Anterior cingulate cortex (tissue), 58 donors: ENCODE measurements at places on chromosomes 2 and 18.

GRCh38 chr2:21251216-21251980 lies 127.6 kb downstream of the TDRD15 start:
- no peak for DNase-seq

GRCh38 chr2:191280290-191280689 lies 35.1 kb downstream of the MYO1B start:
- no peak for DNase-seq

- DNase-seq = peak; percentile 61
Measured at GRCh38 chr2:239443666-239444567, 43.1 kb upstream of the HDAC4 start.

DNA sequence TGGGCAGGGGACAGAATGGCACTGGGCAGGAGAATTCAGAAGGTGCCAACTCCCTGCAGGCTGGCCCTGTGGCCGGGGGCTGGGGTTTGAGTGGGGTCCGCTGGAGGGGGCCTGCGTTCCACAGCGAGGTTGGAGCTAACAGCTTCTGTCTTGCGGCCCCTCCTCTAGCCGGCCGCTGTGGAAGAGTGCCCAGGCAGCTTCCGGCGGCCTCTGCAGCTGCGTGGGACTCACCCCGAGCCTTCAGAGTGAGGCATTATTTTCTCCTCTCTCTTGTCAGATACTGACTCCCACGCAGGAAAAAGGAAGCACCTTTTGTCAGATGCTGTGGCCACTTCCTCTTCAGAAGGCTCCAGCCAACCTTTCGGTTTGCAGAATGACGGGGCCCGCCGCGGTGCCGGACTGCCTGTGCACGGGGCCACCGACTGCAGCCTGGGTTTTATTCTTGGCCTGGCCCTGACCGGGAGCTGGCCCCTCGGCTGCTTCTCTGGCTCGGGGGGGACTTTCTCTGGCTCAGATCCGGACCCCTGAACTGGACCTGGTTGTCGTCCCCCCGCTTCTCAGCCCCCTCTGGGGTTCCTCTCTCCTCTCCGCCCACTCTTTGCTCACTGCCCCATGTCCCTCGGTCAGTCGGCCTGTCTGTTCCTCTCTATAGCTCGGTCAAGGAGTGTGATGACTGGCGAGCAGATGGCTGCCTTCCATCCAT lies 40.1 kb downstream of the ARHGAP25 start:
- DNase-seq = peak; percentile 44

- no peak for DNase-seq
Measured at GRCh38 chr2:236712961-236713673, 143.5 kb downstream of the ACKR3 start.

DNA sequence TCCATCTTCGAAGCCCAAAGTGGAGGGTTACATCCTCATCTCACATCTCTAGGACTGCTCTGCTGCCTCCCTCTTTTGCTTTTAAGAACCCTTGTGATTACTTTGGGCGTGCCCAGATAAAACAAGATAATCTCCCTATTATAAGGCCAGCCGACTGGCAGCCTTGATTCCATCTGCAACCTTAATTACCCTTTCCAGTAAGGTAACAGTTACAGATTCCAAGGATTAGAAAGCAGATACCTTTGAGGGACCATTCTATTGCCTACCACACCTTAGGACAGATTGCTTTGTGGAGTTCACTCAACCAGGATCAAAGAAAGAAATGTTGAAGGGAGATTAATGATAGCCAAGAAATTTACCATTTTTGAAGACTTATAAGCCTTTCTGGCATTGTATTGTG lies 250.8 kb upstream of the ACVR2A start:
- DNase-seq = no peak

GRCh38 chr2:188765522-188766470 lies 208.4 kb upstream of the COL3A1 start:
- DNase-seq = no peak

DNA sequence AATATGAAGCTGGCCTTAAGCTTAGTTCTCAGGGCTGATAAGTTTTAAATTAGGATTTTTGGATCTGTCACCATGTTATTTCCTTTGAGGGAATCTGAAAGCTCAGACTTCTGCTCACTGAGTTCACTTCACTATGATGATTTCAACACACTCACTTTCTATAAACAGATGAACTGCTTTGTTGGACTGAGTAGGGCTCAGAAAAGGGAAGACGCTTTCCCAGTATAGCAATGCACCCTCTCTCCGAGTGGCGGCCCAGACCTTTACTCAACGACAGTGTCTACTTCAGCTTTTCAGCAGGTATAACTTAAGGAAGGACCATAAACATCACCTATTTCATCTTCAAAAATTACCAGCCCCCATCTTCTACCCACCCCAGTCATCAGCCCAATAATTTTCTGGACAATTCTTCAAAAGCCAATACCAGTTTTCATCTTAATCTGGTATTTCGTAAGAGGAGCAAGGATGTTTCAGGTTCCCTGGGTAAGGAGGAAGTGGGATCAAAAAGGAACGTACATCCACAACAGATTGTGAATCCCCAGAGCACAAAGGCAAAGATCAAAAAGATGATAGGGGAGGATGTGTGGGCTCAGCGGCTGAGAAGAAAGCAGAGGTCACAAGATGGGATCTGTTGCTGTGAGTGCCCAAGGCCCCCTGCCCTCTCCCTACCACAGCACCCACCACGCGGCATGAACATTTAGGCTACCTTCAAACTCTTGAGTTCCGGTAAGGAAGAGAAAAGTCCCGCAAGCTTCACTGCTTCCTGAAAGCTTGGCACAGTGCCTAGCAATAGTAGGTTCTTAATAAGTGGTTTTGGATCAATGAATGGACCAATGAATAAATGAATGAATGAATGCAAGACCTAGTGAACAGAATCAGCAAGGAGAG lies 41.9 kb downstream of the LPIN2 start:
- DNase-seq = no peak

DNA sequence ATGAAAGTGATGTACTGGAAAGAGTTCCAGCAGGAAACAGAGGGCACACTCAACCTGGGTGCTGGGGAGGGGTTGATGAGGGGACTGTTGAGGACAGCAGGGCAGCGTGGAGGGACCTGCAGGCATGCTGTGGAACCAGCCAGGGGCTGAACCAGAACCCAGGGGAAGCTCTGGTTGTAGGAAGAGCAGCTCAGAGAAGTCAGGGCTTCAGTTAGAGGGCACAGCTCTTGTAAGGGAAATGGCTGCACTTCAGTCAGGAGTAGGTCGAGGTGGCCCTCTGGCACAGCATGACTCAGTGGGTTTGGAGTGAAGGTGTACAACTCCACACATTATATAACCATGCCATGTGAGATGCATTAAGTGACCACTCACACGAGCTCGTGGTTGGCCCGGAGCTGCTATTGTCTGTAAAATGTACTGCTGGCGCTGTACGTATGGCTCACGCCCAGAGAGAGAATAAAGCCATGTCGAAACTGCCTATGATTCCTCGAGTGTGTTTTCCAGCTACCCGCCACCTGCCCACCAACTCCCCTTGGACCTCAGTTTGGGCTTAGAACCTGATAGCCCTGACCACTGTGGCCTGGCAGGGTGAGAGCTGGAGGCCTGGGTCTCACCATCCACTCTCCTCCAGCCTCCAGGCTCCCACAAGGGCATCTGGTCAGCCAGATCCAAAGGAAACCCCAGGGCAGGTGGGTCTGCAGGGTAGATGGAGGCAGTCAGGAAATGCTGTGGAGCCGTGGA lies 136.5 kb upstream of the HS6ST1 start:
- DNase-seq = no peak

GRCh38 chr2:584863-585823 lies 92.1 kb downstream of the TMEM18 start:
- DNase-seq = no peak

DNA sequence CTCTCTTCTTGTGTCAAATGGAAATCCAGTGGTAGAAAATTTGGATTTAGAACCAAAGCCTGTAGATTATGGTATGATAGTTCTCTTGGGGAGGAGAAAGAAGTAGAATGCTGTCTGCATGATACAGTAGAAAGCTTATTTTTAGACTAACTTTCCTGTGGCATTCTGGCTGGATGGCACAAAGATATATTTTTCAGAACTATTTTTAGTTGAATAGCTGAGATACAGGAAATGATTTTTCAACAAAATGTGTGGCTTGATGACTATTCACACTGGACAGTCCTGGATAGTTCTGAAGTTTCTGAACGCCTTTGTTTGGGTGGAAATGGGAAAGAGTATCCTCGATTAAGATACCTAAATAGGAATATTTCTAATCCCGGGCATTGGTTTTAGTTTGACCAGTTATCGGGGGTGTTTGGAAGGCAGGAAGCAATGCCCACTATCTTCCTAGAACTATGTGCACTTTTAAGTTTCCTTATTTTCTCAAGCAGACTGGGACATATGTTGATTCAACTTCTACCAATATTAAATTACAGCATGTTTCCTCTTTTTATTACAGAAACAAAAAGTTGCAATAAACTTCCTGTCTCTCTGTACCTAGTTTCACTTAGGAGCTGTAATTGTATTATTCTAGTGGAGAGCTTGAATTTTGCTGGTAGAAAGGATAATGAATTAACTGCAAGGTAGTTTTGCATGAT lies 32.1 kb downstream of the GDF7 start:
- DNase-seq = no peak

DNA sequence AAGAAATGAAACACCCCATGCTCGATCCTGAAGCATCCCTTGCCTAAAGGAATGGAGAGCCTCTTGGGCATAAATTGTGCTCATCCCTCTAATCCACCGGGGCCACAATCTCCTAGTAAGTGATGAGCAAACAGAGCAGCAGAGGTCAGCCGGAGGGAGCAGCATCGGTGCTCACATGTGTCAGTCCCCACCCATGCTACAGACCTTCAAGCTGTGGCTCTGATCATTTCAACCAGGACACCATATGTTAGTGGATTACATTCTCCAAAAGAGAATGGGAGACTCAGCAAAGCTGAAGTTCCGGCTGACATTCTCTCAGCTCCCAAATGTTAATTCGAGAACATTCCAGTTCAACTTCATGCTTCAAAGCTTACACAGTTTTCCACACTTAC lies 75.6 kb downstream of the AAK1 start:
- DNase-seq = no peak

- no peak for DNase-seq
Measured at GRCh38 chr2:161956738-161957137, 117.3 kb downstream of the DPP4 start.
